ENCODE measurements at places on chromosomes 7 and 10.

DNA sequence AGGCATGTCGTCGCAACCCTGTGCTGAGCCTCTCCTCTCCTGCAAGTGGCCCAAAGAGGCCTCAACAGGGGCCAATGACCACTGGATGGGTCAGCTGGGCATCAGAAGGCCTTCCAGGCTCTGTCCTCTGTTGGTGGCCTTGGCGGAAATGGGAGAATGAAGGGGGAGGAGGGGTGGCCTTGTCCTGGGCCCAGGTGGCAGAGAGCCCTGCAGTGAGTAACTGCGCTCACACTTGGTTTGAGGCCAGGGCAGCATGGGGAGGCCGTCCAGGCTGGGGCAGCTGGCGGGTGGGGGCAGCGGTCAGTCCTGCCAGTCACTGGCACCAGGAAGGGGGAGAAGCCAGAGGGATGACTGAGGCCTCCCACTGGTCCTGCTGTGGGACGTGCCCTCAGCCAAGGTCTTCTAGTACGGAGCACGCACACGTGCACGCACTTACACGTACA lies 59.8 kb downstream of the LHPP start:
- DNase-seq: no peak

- DNase-seq: no peak
These were observed 240.6 kb upstream of the GNAI1 start for GRCh38 chr7:79893991-79894390.

- DNase-seq: no peak
These were observed 121.5 kb downstream of the KAT6B start for GRCh38 chr10:74947781-74948401.

DNA sequence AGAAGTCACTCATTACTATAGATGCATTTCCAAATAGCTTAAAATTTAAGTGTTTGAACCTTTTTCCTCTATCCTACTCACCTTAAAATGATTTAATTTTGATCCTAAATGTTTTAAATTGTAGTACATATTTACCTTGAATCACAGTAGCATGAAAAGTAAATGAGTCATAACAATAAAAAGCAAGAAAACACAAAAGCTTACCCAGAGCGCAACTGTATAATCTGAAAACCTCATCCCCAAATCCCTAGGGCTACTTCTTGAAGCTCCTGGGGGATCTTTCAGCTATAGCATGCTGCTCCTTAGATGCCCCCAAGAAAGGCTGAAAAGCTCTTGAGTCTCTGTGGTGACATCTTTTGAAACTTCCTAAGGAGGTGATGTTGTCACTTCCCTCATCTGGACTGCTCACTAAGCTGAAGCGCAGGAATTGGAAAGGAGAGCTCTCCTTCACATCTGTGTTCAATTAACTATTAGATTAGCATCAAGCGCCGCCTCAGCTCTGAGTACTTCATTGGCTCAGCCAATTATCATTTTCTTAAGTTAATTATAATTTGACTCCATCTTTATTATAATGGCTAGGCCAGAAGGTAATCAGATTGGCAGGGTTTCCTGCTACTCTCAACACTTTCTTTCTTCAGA lies 60.2 kb downstream of the SEMA3E start:
- DNase-seq: no peak

DNA sequence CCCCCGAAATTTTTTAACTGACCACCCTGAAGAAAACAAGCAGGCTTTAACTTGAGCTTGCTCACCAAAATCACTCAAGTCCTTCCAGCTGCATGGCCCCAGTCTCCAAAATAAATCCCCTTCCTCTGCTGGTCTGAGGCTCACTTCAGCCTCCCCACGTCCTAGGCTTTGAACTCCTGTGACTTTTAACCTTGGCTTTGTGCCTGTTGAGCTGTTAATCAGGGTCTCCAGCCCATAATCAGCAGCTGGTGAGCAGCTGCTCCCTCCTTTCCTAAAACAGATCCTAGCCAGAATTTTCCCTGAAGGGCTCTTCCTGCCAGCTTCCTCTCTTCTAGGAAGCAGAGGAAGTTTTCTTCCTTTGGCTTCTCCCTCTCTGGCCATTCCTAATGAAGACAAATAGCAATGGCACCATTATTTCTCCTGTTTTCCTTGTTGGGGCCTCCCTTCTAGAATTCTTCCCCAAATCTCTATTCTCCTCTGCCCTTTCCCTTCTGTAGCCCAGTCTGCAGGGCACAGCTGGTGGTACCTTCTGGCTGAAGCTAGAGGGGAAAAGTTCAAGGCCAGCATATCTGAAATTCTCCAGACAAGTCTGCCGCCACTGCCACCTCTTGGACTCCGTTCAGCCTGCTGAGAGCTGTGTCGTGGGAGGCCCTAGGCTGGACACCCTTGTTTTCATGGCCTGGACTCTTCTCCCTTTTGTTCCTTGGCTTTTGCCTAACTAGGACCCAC lies 152.1 kb downstream of the NOC3L start:
- no peak for DNase-seq

DNA sequence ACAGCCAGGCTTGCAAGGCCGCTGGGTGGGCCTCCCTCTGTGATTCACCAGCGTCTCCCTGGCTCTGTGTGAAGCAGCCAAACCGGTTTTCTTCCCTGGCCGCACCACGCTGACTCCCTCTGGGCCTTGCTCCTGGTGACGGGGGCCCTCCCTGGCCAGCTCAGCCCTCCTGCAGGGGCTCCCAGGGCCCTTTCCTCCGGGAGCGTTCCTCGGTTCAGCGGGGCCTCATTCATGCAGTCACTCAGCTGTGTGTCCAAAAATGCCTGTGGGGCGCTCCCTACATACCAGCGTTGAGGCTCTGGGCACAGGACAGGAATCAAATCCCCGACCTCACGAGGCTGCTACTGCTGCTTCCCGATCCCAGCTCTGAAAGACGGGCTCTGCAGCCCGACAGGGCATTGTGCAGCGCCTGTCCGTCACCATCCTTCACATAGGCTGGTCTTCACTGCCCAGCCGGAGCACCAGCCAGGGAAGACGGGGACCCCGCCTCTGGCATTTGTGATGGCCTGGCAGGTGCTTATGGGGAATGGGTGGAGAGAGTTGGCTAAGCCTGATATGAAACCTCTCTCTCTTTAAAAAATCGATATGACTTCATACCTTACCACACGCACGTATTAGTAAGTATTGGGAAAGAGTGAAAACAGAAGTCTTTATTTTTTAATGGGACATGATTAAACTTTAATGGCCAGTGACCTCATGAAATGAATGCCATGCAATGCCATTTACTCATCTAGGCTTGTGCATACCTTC lies 110.0 kb upstream of the SHH start:
- no peak for DNase-seq

GRCh38 chr7:32916006-32916405 lies 24.4 kb upstream of the KBTBD2 start:
- DNase-seq: no peak

- no peak for DNase-seq
These were observed 16.1 kb upstream of the ZNF282 start for GRCh38 chr7:149179241-149179640.

DNA sequence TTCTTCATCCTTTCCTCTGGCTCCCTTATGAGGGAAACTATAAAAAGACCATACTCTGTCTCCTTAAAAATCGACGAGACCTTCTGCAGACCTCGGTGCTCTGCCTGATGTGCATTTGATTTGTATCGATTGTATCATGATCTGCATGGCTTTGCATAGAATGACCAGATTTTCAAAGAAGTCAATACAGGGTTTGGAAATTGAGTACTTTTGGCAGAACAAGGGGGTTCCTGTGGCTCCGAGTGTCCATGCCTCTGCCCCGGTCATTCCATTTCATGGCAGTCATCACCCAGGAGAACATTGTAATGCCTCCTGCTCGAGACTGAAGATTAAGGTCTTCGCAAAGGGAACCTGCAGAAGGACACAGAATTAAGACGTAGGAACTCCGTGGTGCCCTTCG lies 685 bp downstream of the CASP2 start:
- DNase-seq: no peak

- DNase-seq: peak; percentile 93
These were observed 83.2 kb upstream of the KIF5B start for GRCh38 chr10:32139223-32140073.

- no peak for DNase-seq
These were observed 55.7 kb downstream of the NOD1 start for GRCh38 chr7:30422922-30423321.

DNA sequence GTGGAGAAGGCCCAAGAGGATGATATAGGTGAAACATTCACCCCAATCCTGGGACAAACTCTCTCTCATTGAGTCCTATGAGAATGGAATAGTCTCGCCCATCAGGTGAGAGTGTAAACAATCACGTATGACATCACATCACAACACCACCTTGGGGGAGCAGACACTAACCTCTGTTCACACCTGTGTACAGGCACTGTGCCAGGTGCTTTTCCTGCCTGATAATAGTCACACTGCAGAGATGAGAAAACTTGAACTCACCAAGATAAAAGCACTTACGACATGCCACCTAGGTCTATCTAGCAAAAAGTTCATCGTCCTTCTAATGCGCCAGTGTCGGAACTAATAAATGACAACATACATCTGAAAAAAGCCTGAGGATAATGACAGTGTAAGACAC lies 187.8 kb downstream of the FAM107B start:
- DNase-seq: no peak

DNA sequence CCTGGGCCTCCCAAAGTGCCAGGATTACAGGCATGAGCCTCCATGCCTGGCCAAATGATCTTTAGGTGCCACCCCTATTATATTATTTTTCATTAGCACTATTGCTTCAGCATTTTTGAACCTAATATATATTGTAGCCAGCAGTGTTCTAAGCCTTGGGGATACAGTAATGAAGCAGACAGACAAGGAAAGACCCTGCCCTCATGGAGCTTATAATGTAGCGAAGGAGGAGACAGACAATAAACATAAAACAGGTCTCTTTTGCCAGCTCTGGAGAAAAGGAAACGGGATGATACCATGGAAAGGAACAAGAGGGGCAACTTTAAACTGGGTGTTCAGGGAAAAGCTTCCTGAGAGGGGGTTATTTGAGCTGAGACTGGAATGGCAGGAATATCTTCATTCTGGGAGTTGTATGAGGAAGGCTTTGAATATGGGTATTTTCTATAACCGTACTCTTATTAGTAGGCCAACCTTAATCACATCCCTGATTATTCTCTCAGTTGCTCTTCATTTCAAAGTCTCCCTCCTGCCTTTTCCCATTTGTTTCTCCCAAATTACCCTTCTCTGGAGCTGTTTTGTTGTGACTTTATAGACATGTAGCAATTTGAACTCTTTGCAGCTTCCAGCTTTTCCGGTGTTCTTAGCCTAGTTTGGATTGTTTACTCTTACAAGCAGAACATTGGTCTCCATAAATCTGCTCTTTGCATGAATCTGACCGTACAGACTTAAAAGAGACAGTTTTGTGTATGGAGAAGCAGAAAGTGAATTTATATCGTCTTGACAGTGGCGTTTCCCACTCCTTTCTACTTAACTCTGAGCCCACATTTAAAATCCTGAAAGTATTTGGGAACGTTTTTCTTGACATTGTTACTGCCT lies 19.0 kb downstream of the PRKAR2B start:
- no peak for DNase-seq

- no peak for DNase-seq
These were observed 159.3 kb downstream of the BMPER start for GRCh38 chr7:34064519-34065158.

DNA sequence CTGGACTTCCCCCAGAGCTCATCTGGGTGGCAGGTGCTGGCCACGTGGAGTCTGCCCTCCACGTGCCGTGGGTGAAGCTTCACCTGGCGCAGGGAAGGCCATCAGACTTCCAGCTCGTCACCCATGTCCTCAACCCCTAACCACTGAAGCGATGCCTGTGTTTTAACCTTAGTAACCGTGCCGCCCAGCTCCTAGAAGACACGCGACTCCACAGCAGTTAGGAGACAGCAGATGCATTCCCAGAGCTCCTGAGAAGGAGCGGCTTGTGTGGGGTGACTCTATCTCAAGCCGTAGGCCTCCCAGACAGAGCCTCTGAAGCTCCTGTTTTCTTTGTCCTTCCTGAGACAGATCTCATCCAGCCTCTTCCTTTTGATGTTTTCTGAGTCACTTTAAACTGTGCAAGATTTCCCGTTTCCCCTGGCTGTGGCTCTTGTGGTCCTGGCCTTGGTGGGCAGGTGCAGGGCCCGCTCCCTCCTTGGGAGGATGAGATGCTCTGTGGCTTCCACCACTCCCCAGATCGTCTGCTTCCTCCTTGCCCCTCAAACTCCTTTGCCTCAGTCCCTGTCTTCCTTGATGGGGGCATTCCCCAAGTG lies 41.4 kb upstream of the AP5Z1 start:
- no peak for DNase-seq

- DNase-seq: no peak
These were observed 175.3 kb downstream of the ELAPOR2 start for GRCh38 chr7:86884152-86884551.

DNA sequence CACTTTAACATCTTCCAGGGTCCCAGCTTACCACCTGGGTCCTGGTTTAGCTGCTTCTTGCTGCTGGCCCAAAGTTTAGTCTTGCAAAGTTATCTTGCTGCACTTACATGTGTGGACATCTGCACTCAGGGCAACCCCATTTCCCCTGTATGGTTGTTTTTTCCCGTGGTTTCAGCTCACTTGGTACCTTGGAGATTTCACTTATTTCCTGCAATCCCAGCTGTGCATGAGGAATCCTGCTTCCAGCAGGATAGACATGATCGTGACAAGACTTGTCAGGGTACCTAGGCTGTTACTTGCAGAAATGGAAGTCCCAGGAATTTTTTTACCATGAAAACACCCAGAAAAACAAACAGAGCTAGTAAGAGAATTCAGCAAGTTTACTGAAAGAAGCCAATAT lies 95.9 kb upstream of the LEP start:
- DNase-seq: no peak

DNA sequence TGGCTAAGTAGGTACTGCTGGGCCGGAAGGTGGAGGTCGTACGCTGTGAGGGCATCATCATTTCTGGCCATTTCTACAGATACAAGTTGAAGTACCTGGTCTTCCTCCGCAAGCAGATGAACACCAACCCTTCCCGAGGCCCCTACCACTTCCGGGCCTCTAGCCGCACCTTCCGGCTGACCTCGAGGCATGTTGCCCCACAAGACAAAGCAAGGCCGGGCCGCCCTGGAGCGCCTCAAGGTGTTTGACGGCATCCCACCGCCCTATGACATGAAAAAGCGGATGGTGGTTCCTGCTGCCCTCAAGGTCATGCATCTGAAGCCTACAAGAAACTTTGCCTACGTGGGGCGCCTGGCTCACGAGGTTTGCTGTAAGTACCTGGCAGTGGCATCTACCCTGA lies 56.8 kb downstream of the ATXN7L1 start:
- no peak for DNase-seq

GRCh38 chr10:107442035-107442505 lies 277.6 kb upstream of the SORCS1 start:
- DNase-seq: no peak

DNA sequence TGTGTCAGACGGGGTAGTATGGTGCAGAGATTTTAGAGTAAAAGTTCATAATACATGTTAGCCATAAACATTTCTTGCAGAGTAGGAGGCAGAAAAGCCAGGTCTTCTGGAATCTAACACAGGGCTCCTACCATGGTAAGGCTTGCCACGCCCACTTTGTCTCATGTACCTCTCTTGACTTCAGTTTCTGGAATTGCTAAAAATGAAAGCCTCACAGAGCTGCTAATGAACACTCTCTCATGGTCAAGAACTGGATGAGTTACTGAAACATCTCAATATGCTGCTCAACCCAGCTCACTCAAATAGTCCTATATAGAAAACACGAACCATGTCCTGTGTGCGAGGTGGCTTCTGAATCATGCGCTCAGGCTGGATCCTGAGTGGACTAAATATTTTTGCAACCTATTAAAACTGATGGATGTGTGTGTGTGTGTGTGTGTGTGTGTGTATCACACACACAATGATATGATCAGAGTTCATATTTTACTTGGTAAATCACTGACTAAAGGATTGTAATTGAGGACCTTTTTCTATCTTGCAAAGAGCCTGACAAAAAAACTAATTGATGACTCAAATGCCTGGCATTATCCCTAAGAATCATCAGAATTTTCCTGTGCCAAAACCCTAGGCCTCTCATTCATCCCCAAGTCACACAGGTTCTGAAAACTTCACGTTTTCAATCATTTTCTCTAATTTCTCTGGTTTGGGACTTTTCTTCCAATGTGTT lies 1306.6 kb downstream of the XPNPEP1 start:
- DNase-seq: no peak

All from inflammatory macrophage treated with lipopolysaccharide for 4 hours (primary cell).